ENCODE measurements at places on chromosomes 12 and 14.
A peak's percentile ranks its signal among the peaks of the same experiment; 100 is the strongest.

DNA sequence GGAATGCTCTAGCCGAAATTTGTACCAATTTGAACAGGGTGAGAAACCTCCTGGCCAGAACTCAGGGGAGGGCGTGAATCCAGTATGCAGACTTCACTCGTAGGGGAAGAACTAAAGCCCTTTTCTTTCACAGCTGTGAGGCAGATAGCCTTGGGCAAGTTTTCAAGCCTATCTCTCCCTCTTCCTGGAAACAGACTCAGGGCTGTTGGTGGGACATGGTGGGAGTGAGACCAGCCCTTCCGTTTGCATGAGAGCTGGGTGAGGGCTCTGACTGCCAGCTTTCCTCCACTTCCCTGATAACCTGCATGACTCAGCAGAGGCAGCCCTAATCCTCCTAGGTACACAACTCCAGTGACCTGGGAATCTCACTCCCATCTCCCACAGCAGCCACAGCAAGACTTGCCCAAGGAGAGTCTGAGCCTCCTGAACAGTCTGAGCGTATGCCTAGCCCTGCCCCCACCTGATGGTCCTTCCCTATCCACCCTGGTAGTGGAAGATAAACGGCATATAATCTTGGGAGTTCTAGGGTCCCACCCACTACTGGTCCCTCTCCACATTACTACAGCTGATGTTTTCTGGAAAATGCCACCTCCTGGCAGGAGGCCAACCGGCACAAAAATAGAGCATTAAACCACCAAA, 170.1 kb upstream of the AMIGO2 start:
- DNase-seq = no peak

DNA sequence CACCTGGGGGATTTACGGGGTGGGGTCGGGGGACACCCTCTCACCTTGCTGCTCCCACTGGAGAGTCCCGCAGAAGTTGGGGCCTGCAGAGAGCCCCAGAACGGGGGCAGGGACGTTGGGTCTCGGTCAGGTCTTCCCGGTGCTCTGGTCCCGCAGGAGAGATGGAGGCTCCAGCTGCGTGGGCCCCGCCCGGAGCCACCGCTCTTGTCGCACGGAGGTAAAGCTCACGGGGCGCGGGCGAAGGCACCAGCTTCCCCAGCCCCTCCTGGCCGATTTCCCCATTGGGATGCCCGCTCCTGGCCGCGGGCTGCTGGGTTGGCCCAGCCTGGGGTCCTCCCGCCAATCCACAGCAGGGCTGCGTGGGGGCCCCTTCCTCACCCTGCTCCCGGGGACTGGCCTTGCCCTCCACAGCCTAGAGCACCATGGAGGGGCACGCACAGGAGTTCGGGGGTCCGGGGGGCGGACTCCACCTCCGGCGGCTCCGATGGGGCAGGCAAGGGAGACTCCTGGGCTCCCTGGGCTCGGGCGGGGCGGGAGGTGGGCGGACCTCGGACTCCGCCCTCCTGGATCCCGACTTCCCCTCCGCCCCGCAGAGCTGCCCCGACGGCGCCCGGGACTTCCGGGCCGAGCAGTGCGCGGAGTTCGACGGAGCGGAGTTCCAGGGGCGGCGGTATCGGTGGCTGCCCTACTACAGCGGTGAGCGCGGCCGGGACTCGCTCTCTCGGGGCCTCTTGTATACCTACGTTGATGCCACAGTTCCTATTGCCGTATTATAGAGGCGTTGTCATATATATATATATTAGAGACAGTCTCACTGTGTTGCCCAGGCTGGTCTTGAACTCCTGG, 8.4 kb downstream of the PAPLN start:
- DNase-seq = peak; percentile 15

- no peak for DNase-seq
These were observed 63.3 kb downstream of the GTF2A1 start for GRCh38 chr14:81157431-81157830.

DNA sequence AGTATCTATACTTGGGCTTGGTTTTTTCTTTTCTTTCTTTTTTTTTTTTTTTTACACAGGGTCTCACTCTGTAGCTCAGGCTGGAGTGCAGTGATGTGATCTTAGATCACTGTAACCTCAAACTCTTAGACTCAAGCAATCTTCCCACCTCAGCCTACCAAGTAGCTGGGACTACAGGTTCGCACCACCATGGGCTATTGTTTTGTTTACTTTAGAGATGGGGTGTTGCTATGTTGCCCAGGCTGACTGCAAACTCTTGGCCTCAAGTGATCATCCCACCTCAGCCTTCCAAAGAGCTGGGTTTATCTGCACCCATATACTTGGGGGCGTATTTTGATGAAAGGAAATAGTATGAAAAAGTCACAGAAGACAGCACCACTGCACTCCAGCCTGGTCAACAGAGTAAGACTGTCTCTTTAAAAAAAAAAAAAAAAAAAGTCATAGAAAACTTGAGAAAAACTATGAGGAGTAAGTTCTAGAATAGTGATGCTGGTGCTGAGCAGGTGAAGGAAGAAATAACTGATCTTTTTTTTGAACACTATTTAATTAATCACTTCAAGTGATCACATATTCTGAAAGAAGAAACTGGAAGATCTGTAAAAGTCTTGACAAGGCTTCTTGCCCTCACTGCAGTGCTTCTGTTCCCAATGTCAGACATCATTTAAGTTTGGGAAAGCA, 53.8 kb upstream of the NPFF start:
- DNase-seq = no peak

- no peak for DNase-seq
These were observed 69.8 kb downstream of the PLEKHA5 start for GRCh38 chr12:19199332-19199731.

DNA sequence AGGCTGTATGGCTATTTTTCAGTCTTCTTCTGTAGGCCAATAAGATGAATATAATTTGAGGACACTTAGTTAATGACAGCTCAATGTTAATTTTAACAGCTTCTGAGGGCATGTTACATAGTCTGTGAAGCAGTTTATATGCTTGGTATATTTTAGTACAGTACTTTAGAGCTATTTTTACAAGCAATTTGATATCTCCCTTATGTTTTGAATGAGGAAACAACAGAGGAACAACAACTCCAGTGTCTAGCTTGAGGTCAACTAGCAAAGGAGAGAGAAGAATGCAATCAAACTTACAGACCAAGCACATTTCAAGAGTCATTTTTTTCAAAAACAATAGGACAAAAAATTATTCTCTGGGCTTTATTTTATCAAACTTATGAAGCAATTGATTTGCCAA, 469.1 kb upstream of the DCN start:
- DNase-seq = no peak

- no peak for DNase-seq
These were observed 84.1 kb upstream of the BCL11B start for GRCh38 chr14:99356031-99356608.

- no peak for DNase-seq
These were observed 377.0 kb downstream of the NPAS3 start for GRCh38 chr14:33315721-33316120.

DNA sequence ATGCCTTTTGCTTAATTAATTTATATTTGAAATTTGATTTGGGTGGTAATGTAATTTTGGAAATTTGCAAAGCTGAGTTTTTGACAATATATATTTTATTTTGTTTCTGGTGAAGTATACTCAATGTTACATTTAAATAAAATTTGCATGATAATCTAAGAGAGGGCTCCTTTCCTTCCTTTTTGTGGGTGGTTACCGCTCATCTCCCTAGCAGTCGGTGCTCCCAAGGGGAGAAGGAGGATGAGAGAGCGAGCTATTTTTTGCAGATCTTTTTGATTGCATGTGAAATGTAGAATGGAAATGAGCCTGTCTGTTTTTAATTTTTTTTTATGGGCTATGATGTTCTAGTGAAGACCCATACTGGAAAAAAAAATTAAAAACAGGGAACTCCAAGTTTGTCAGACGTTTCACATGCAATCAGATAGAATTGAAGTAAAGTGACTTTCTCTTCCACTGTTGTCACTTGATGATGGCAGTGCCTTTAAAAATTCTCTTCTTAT, 39.8 kb downstream of the MSRB3 start:
- DNase-seq = no peak

- DNase-seq = no peak
These were observed 11.1 kb downstream of the AQP6 start for GRCh38 chr12:49983892-49984291.

DNA sequence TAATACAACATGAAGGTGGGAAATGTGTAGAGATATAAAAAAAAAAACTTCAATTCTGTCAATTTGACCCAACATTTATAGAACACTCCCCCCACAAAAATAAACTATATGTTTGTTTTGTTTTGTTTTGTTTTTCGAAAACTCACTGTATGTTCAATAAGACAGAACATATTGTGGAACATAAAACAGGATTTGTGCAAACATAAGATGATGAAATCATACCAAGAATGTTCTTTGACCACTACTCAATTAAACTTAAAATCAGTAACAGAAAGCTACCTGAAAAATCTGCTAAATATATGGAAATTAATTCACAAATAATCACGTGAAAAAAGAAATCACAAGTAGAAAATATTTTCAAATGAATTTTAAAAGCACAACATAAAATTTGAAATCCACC, 61.2 kb downstream of the PAWR start:
- DNase-seq = no peak

GRCh38 chr12:57793920-57794319, 11.3 kb downstream of the TSFM start:
- DNase-seq = no peak

DNA sequence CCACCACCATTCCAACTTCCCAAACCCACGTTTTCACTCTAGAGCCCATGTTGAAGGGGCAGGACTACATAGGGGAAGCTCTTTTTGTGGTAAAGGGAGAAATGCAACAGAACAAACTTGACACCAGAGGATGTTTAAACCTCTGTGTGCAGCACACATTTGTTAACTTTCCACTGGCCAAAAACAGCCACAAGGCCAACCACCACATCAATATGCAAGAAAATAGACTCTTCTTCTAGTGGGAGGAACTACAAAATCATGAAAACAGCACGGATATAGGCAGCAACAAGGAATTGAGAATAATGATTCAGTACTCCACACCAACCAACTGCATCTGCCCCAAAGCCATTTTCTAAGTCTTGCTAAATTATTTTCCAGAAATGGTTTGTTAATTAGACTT, 66.3 kb upstream of the CEP83 start:
- no peak for DNase-seq

GRCh38 chr14:56085471-56085870, 32.7 kb upstream of the PELI2 start:
- no peak for DNase-seq

- no peak for DNase-seq
These were observed 5.2 kb downstream of the OR4E1 start for GRCh38 chr14:21668377-21668776.

- no peak for DNase-seq
These were observed 770.7 kb upstream of the TMEM132C start for GRCh38 chr12:127496255-127496654.

GRCh38 chr12:66033151-66033550, 97.4 kb downstream of the LLPH start:
- DNase-seq = no peak

Data from stimulated activated CD4-positive, alpha-beta T cell treated with anti-CD3 and anti-CD28 coated beads, TNF-alpha, amount 100 ng/mL, for 4 hours (primary cell).